ENCODE measurements at places on chromosomes 3 and 15.
A peak's percentile ranks its signal among the peaks of the same experiment; 100 is the strongest.

- DNase-seq: no peak
Measured at GRCh38 chr15:67506775-67507747, 13.9 kb upstream of the C15orf61 start.

DNA sequence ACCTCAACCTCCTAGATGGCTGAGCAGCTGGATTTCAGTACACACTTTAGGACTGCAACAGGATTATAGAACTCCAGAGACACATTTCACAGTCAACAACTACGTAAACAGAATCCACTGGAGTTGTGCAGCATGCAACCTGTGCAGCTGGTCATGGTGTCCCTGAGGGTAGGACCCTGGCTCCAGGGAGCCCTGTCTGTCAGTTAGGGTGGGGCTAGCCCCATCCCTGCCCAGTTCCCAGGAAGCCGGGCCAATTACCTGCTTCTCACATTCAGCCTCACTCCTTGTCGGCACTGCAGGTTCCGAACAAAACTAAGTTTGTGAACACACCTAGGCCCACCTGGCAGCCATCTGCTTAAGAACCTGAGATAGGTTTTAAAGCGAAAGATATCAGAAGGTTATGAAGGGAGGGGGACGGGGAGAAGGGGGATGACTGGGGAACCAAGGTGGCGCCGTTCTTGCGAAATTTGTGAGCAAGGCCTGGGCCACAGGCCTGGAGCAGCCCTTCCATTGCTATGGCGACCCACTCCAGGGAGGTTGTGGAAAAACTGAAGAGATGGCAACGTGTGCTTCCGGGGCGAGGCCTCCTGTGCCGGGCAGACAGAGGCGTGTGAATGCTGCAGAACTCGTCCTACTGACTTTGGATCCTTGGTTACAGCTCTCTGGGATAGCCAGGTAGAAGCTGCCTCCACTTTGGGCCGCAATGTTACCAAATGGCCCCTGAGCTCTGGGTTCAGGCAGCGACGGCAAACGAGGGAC is 25.3 kb downstream of the ACSBG1 start:
- DNase-seq: no peak

- no peak for DNase-seq
Measured at GRCh38 chr3:14156201-14156600, 22.2 kb downstream of the XPC start.

- DNase-seq: no peak
Measured at GRCh38 chr3:127097072-127097405, 95.9 kb upstream of the PRR23E start.

GRCh38 chr3:193803288-193803687 is 210.3 kb downstream of the OPA1 start:
- no peak for DNase-seq

GRCh38 chr3:100265016-100265415 is 4.2 kb downstream of the TBC1D23 start:
- no peak for DNase-seq

- DNase-seq: no peak
Measured at GRCh38 chr3:14566812-14567211, 26.7 kb upstream of the GRIP2 start.

- no peak for DNase-seq
Measured at GRCh38 chr3:9678493-9678892, 25.1 kb upstream of the CPNE9 start.

GRCh38 chr3:154113609-154114008 is 7.6 kb upstream of the ARHGEF26 start:
- no peak for DNase-seq

GRCh38 chr15:69637818-69638217 is 185.2 kb downstream of the RPLP1 start:
- DNase-seq: no peak

DNA sequence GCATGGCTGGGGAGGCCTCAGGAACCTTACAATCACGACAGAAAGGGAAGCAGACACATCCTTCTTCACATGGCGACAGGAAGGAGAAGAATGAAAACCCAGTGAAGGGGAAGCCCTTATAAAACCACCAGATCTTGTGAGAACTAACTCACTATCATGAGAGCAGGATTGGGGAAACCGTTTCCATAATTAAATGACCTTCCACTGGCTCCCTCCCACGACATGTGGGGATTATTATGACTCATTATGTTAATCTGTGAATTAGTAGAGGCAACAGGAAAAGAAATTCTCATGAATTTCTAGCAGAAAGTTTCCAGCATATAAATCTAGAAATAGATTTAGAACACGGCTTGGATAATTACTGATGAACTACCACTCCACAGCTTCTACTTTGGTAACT is 937.3 kb downstream of the ROBO1 start:
- DNase-seq: no peak

GRCh38 chr3:37216597-37217097 is 42.3 kb upstream of the LRRFIP2 start:
- DNase-seq: no peak

DNA sequence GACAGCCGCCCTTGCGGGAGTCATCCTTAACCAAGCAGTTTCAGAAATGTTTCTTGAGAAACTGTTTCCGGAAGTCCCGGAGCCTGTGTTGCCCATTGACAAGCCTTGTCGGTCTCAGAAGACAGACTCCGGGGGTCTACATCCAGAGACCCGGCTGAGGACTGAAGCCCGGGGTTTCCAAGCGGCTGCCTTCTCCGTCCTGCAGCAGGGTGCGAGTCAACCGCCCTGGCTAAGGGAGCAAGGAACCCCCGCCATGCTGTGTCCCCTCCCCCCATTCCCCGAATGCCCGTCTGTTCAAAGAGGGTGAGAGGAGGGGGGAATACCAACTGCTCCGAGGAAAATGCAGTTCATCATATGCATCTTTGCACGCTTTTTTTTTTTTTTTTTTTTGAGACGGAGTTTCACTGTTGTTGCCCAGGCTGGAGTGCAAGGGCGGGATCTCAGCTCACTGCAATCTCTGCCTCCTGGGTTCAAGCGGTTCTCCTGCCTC is 61.6 kb downstream of the ATP1B3 start:
- DNase-seq: no peak

GRCh38 chr3:30522476-30522875 is 83.9 kb upstream of the TGFBR2 start:
- DNase-seq: no peak

GRCh38 chr3:11610044-11610671 is 33.6 kb downstream of the VGLL4 start:
- DNase-seq: no peak

DNA sequence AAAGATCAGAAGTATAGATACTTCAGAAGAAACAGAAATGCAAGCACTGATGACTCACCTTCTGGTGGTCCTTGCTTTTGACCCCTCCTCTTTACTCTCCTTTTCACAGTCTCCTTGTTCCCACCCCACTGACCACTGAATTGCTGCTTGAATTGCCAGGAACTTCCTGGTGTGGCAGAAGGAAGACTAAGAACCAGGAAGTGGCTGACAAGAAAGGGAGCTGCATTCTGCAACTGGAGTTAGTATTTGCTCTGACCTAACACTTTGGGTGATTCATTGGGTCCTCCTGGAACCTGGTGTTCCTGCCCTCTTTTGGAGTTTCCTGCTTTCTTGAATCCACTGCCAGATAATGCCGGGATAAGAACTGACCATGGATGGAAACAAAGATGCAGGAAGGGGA is 23.0 kb downstream of the KY start:
- DNase-seq: no peak

DNA sequence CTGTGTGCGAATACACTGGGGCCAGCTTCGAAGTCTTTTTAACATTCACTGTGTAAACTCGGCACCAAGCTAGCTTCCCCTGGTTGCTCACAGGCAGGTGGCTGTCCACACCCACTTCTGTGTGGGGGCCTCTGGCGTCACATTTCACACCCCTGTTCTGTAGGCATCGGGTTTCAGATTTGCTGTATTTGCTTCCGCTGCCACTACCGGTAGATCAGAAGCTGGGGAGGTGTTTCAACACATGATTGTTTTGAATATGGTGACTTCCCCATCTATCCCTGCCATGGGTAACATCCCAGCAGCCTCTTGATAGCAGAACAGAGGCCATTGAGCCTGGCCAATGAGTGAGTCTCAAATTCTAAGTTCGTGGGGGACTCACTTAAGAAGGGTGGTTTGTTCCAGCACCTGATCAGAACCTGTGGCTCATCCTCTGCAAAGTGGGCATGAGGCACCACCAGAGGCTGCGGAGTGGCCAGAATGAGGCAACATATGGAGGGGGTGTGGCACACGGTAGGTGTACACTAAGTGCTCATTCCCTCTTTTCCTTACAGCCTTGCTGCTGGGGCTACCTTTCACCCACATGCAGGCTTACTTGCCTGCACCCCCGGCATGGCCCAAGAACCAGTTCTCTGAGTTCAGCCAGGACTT is 61.5 kb downstream of the IQSEC1 start:
- peak; percentile 83 for DNase-seq

DNA sequence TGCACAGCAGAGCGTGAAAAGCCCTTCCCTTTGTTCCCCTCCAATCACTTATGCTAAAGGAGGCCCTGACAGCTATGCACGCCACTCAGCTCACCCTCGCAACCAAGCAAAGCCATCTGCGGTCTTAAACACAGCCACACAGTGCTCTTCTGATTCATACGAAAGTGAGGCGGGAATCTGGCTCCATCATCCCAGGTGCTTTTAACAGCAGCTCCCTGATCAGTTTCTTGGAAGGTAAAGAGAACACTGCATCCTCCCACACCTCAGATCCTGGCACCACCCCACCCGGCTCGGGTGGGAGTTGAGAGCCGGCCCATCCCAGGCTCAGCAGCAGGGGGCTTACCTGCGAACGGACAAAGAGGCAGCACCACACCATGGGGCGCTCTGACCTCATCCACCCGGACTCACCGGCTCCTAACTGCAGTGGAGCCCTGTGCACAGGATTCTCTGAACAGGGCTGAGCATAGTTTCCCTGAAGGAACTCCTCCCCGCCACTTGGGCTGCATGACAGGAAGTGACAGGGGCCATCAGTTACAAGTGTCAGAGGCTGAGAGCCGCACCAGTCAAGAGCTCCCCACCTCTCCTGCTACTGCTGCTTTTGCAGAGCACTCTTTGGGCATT is 114.3 kb upstream of the ARHGEF3 start:
- DNase-seq: peak; percentile 51

DNA sequence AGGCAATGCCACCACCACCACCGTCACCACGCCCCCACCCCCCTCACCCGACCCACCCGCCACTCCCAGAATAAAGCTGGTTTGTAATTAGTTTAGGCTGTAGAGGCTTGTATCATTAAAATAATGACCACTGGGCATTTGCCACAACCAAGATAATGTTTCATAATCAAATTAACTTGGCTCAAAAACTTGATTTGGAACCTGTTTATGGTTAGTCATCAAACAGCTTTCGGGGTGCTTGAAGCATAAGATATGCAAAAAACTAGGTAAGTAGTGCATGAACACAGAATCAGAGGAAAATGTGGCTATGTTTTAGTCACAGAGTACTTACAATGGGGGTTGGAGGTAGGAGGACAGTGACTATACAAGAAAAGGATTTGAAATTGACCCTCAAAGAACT is 115.1 kb downstream of the FHIT start:
- no peak for DNase-seq

DNA sequence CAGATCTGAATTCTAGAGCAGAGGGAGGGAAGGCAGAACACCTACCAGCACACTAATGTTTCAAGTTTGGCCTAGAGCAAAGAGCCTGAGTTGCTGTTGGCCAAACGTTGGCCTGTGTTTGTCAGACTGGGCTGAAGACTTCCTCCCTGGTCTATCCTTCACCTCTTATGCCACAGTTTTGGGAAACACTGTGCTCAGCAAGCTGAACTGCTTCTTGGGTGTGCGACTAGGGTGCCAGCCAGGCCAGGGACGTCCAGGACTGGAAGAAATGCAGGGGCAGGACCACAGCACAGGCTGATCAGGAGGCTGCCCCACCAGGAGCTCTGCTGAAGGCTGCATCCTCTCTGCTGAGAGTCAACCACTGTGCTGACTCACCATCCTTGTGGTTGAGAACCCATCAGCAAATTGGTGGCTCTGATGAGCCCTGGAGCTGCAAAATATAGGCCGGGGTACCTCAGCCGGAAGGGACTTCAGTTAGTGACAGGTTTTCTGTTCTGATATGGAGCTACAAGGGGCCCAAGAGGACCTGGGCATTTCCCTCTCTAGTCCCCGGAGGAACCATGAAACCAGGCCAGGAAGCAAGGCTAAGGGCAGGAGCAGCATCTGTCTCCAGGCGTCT is 131.6 kb upstream of the RASGRP1 start:
- peak; percentile 59 for DNase-seq

GRCh38 chr3:159039286-159039685 is 237.4 kb downstream of the MFSD1 start:
- DNase-seq: no peak

DNA sequence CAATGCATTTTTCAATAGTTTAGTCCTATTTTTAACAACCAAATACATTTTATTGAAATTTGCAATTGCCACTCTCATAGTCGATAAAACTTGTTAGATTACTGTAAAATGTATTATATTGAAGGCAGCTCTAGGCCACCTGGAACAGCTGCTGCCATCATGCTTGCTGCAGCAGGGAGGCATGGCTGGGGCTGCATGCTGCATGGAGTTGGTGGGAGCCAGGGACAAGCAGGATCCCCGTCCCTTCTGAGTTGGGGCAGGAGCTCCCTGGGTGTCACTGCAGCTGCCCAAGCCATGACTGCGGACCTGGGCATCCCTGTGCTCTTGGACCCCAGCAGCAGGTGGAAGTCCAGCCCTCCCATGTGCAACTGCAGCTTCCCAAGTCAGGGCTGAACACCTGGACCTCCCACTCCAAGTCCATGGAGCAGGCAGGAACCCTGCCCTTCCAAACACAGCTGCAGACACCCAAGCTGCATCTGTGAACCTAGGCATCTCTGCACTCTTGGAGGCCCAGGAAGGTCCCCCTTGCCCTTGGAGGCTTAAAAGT is 742.0 kb downstream of the ZBBX start:
- no peak for DNase-seq

DNA sequence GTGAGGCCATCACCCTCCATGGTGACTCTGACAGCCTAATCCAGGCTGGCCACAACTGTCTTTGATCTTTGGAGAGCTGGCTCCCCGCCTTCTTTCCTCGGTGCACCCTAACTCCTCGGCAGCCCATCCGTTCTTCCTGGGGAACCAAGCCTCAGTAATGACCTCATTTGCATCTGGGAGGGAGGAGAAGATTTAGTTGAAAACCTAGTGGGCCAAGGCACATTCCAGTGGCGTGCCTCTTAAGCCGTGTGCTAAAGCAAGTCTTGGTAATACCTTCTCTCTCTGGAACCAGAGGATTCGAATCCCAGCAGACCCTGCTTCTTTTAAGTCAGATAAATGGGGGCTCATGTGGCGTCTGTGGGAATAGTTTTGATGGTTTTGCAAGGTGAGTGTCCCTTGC is 233.1 kb downstream of the EBLN2 start:
- DNase-seq: no peak

DNA sequence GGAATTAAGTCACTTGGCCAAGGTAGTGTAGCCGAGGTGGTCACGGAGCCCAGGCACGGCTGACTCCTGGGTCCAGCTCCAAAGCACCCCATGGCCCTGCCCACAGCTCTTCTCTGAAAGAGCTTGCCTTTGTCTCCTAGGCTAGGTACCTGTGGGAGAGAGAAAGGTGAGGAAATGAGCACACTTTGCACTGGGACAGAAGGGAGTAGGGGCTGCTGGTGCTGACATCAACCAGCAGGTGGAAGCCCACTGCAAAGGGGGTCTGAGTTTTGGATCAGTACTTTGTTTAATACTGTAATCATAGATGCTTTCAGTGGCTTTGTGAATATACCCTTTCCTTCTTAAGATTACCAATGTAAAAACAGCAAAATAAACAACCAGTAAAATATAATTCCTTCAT is 128.3 kb upstream of the EIF1B start:
- no peak for DNase-seq
